Hindlimb muscle (tissue), 1 donor: ENCODE measurements at places on chromosomes 6 and 20. TPM values are rescaled to one million over a fixed set of nuclear protein-coding genes. Genes with fewer than 3 reads are reported as not detected.

Gene BCLAF1
- 111 TPM for polyA plus RNA-seq

Gene HLA-DRA
- polyA plus RNA-seq = 57.8 TPM

Gene ZC2HC1B
- polyA plus RNA-seq = not detected

Gene PLA2G7
- 4.7 TPM for polyA plus RNA-seq

GRCh38 chr6:3744211-3744900 lies 7.2 kb downstream of the PXDC1 start:
- no peak for DNase-seq

GRCh38 chr6:55033016-55033546 lies 141.2 kb upstream of the HCRTR2 start:
- no peak for DNase-seq

- no peak for DNase-seq
Measured at GRCh38 chr6:33414592-33415271, 3.2 kb downstream of the CUTA start.

DNA sequence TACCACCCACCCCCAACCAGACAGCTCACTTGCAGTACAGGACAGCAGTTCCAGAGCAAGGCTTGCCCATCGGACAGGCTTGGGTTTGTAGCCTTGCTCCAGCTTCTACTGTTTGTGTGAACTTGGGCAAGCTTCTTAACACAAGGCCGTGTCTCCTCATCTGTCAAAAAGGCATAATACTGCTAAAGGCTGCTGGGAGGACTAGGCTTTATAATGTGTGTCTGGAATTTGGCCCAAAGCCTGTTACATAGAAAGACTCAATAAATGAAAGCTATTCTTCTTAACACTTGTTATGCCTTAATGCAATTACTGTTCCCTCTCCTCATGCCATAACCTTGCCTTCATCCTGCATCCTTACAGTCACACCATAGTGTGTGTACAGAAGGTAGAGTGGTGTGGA lies 43.4 kb downstream of the LYRM4 start:
- no peak for DNase-seq

- no peak for DNase-seq
Measured at GRCh38 chr20:3681352-3681930, 369 bp downstream of the ADAM33 start.

DNA sequence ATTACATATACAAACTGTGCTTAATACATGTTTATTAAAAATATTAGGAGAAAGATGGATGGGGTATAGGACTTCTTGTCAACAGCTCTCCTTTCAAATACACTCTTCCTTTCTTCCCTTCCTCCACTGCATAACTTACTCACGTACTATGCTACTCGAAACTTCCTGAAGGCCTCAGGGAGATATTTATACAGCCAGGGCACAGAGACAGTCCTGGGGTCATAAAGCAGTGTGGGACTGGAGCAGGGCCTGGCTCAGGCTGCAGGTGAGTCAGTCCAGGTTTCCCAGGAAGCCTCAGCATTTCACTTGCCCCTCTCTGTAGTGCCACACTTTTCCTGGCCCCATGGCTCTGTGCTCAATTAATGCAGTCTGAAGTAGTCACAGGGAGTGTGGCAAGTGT lies 157.0 kb downstream of the UBE3D start:
- no peak for DNase-seq

GRCh38 chr6:151239603-151240035 lies at the start of gene AKAP12:
TSS of gene AKAP12 (plus strand) at chr6:151239967. CDS start at chr6:151240563, 596 bp downstream.
- peak; percentile 62 for DNase-seq

- DNase-seq = peak; percentile 74
Measured at GRCh38 chr6:107561306-107561705, 71.4 kb downstream of the SOBP start.

GRCh38 chr20:43508604-43509040 lies 1.1 kb downstream of the L3MBTL1 start:
- no peak for DNase-seq

- no peak for DNase-seq
Measured at GRCh38 chr6:150198532-150198931, 55.7 kb downstream of the PPP1R14C start.

Gene ALDH8A1
- polyA plus RNA-seq = 1.1 TPM

Gene POM121L2
- not detected for polyA plus RNA-seq

DNA sequence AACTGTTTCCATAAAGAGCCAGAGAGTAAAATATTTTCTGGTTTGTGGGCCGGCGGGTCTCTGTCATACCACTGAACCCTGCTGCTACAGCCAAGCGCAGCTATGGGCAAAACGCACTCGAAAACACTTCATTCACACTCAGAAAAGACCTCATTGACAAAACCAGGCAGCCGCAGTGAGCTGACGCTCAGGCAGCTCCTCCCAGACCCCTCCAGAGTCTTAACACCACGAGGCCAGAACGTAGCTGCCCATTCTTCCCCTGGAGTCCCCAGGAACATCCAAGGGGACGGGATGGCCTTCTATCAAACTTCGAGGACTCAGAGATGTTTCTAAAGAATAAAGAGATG lies 35.6 kb upstream of the ZBP1 start:
- DNase-seq = no peak

GRCh38 chr6:92114797-92115196 lies 1304.6 kb downstream of the EPHA7 start:
- DNase-seq = no peak

DNA sequence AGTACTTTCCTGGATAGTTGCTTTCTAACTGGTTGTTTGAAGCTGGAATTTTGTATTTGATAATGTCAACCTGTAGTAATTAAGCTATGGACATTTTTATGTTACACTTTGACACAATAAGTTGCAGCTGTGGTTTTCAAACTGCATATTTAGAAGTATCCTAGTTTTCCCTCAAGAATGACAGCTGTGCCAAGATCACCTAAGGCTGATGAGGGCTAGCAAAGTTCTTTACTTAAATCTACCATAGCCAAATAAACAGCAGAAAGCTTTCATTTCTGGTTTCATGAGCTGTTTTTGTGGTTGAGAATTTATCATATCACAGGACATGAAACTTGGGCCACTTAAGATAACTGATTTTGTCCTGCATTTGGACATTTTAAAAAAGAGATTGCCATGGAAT lies 30.6 kb downstream of the FAM229B start:
- no peak for DNase-seq

DNA sequence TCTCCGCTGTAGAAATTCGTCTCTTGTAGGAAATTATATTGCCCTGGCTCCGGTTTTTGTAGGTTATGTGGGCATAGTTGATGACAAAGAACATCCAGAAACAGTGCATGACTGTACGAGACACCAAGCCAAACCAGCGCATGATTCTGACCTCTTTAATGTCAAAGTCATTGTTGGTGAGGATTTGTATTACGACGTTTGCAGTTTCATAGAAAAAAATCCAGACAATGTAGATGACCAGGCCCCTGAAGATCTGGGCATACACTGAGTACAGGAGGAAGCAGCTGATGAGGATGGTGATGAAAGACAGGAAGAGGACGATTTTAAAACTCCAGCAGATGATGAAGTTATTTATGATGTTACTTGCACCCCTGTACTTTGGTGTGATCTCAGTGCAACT lies 39.1 kb upstream of the TBC1D22B start:
- no peak for DNase-seq

DNA sequence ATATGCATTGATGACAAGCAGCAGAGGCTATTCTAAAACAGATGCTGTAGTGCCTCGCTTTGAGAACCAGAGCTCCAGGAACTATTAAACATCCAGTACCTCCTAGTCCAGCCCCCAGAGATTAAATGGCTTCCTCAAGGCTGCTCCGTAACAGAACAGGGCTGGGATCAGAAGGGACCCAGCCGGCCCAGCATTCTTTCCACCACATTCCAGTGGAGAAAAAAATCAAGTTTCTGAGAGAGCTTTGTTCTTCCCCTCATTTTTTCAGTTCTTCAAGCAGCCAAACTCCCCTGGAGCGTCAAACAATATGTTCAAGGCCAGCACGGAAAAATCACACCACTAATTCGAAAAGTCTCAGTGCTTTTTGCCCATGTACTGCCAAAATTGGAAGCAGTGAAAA lies 5.8 kb upstream of the STMND1 start:
- no peak for DNase-seq

- DNase-seq = no peak
Measured at GRCh38 chr6:162154001-162154400, 573.6 kb downstream of the PRKN start.

DNA sequence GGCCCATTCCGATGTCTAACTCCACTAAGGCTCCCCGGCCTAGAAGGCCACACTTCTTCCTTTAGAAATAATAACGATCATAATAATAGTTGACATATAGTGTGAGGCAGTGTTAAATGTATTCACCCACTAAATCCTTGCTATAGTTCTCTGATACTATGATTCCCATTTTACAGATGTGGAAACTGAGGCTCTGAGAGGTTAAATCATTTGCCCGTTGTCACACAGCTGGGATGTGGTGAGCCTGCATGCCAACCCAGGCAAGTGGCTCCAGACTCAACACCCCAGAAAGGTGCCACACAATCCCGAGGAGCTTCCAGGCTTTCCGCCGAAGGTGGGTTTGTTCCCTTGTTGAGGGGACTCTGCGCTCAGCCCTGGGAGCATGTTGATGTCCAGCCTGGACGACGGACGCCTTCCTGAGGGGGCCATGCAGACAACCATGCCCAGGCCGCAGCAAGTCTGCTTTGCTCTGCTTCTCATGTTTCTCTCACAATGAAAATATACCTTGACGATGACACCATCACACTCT lies 104.6 kb upstream of the CDYL start:
- no peak for DNase-seq

- no peak for DNase-seq
Measured at GRCh38 chr6:118965843-118966370, 30.9 kb upstream of the MCM9 start.

GRCh38 chr6:157368359-157369049 lies 12.5 kb upstream of the ZDHHC14 start:
- no peak for DNase-seq

Gene THBD
- 9.9 TPM for polyA plus RNA-seq

GRCh38 chr20:45909336-45909808 lies 2.6 kb downstream of the PLTP start:
- no peak for DNase-seq

Gene CDH4
- polyA plus RNA-seq = 1.0 TPM

- no peak for DNase-seq
Measured at GRCh38 chr6:13378669-13379590, 50.6 kb upstream of the TBC1D7 start.

Gene DEFB116
- not detected for polyA plus RNA-seq

Gene CGA
- polyA plus RNA-seq = 0.54 TPM

- DNase-seq = no peak
Measured at GRCh38 chr6:35043381-35044130, 97.6 kb downstream of the TCP11 start.

GRCh38 chr6:165637586-165637985 lies 25.5 kb downstream of the PDE10A start:
- DNase-seq = no peak

GRCh38 chr6:41181566-41181965 lies 18.6 kb upstream of the TREM2 start:
- no peak for DNase-seq

DNA sequence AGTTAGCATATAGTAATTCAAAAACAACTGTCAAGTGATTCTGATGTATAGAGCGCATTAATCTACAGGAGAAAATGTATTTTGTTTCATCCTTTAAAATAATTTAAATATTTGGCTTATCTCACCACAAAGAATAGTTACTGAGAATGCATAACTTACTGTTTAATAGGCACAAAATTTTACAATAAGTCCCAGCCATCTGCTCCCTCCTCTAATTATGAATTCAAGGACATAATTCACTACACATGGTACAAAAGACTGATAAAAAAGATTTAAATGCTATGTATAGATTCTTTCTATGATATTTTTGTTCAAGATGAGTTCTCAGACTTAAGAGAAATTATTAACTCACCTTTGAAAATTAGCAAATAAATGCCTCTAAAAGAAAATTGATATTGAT lies 242.0 kb downstream of the FUT9 start:
- no peak for DNase-seq

DNA sequence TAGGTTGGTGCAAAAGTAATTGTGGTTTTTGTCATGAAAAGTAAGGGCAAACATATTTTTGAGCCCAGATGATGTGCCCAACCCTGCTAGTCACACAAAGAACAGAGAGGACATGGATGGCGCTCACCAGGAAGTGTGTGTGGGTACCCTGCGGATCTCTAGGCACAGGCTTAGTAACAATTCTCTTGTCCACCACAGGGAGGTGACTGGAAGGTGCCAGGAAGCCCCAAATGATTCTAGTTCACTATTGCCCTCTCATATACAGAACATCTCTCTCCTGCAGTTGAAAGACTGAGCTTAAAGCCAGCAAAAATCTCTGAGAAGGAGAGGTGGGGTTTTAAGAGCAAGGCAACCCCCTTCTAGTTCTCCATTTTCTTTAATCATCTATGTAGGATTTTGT lies 272.1 kb upstream of the TAB2 start:
- no peak for DNase-seq

Gene HLA-DQB1
- polyA plus RNA-seq = 9.4 TPM

- no peak for DNase-seq
Measured at GRCh38 chr20:62548471-62548870, 72.7 kb upstream of the GATA5 start.

DNA sequence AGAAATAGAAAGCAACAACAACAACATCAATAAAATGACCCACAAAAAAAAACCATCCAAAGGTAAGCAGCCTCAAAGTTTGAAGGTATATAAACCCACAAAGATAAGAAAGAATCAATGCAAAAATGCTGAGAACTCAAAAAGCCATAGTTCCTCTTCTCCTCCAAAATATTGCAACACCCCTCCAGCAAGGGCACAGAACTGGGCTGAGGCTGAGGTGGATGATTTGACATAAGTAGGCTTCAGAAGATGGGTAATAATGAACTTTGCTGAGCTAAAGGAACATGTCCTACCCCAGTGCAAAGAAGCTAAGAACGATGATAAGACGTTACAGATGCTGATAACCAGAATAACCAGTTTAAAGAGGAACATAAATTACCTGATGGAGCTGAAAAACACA lies 188.8 kb upstream of the BTBD3 start:
- no peak for DNase-seq

- no peak for DNase-seq
Measured at GRCh38 chr6:63799313-63799712, 163.7 kb downstream of the PHF3 start.

- DNase-seq = no peak
Measured at GRCh38 chr6:52426667-52427066, 6.5 kb downstream of the EFHC1 start.

Gene PLAGL2
- 11.5 TPM for polyA plus RNA-seq

Gene IL20RA
- 40.5 TPM for polyA plus RNA-seq

Gene PERP
- 2.3 TPM for polyA plus RNA-seq
